ENCODE measurements at places on chromosomes 11 and 22.

GRCh38 chr11:105046898-105047579 is 1.9 kb upstream of the CARD16 start:
- peak; percentile 82 for DNase-seq

- no peak for DNase-seq
These were observed 253.7 kb upstream of the POU2AF2 start for GRCh38 chr11:110991661-110992355.

DNA sequence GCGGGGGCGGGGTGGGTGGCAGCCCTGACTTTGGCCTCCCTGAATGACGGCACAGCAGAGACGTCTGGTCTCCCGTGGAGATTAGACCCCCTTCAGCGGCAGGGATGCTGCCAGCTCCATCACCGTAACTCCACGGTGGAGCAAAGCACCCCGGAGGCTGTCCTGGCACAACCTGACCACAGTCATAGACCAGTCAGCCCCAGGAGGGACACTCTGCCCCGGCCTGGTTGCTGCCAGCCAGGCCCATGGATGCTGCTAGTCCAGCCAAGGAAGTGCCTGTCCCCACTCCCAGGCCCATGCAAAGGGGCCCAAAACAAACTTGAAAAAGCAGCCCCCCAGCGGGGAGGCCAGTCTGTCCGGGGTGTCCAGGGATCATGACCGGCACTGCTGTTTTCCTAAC is 11.5 kb upstream of the ANO1 start:
- DNase-seq: no peak

DNA sequence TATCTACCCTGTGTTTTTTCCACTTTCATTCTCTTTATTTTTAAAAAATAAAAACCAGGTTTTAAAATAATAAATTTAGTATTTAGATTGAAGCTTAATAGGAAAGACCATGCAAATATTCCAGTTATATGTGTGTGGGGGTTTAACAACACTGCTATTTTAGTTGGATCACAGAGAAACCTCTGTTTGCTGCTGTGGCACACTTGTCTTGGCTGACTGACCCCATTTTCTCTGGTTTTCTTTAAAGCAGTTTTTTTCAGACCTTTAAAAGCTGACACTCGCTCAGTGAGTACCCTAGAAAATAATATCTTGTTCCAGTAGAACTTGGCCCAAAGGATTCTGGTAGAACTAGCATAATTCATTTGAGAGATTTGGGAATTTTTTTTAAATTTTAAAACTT is 31.6 kb downstream of the ACER3 start:
- no peak for DNase-seq

DNA sequence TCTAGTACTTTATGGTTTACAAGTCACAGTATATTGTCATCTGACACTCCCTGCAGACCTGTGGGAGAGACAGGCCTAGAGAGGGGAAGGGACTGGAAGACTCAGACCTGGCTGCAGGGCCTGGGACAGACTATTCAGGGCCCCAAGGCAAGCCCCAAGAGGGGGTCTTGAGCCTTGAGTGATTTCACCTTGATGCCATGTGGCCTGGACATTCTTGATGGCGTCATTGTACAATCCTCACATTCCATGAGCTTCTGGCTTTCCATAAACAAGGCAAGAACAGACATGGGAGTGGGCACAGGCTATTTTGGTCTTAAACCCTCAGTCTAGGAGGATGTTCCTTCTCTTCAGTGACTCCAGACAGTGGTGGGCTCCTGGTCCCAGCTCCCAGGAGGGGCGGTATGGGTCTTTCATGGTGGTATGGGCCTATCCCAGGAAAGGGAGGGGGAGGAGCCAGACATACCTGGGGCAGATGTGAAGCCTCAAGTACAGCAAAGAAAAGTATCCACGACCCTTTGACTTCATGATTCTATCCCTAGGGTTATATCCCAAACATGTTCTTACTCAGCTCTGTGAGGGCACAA is 1.8 kb upstream of the TBC1D10A start:
- no peak for DNase-seq

- DNase-seq: no peak
These were observed 14.1 kb downstream of the ENDOD1 start for GRCh38 chr11:95103701-95104100.

GRCh38 chr11:94728541-94728940 is 39.6 kb upstream of the AMOTL1 start:
- no peak for DNase-seq

- DNase-seq: no peak
These were observed 101.1 kb downstream of the ADAMTS15 start for GRCh38 chr11:130549393-130549999.

GRCh38 chr11:20080032-20080685 is 80.1 kb downstream of the DBX1 start:
- no peak for DNase-seq

- no peak for DNase-seq
These were observed 847.1 kb downstream of the OPCML start for GRCh38 chr11:132685174-132685611.

DNA sequence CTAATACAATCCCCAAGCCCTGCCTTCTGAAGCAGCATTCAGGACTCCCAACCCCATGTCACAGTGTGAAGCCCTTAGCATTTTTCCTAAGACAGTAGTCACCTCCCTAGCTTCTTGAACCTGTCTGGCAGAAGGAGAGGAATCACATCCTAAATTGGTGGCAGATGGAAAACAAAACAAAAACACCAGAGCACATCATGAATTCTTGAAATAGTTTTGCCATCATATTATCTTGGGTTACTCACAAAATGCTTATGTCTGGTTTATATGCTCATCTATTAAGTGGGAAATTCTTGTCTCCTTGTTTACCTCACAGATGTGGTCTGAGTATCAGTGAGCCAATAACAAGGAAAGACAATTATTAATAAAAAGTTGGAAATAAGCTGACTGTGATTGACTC is 15.3 kb downstream of the OR51M1 start:
- DNase-seq: no peak

DNA sequence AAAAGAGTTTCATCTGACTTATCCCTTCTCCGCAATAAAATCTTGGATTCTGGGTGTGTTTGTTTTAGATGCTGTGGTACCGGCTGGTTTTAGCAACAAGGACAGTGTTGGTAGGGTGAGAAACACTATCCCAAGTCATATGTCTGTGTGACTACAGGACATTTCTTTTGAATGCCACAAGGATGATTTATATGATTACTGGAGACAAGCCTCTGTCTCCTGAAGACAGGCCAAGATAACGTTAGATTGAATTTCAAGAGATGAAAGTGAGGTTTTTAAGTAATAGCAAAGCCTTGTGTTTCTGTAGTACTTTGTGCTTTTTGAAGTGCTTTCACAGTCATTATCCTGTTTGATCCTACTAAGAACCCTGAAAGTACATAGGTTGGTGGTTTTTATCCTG is 101.6 kb downstream of the COMMD9 start:
- DNase-seq: no peak

- DNase-seq: no peak
These were observed 2.2 kb downstream of the NCAM1 start for GRCh38 chr11:112963368-112963955.

DNA sequence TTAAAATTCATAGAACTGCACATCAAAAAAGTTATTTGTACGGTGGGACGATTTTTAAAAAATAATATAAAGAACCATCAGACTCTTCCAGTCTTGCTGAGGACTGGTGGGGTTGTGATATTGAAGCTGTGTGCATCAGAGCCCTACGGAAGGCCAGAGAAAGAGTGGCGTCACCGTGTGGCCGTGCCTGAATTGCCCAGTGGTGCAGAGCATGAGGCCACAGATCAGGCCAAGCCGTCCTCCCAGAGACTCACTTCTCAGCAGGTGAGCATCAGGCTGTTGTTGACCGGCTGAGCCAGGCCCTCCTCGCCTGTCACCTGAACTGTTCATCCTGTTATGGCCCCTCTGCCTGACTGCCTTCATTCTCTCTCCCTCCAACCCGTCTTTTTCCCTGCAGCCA is 1013.9 kb downstream of the TBC1D22A start:
- DNase-seq: no peak

DNA sequence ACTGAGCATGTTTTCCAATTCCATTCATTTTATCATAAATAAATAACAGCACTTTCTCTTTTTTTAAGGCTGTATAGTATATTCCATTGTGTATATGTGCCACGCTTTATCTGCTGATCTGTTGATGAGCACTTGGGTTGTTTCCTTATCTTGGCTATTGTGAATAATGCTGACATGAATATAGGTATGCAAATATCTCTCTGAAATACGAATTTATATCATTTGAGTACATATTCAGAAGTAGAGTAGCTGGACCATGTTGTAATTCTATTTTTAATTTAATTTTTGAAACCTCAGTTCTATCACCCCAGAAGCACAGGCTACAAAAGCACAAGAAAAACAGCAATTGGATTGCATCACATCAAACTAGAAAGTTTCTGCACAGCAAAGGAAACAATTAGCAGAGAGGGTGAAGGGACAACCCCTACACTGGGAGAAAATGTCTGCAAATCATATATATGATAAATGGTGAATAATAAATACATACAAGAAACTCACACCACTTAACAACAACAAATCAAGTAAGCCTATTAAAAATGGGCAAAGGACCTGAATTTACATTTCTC is 43.4 kb downstream of the XKR3 start:
- no peak for DNase-seq

- no peak for DNase-seq
These were observed 33.9 kb downstream of the ARRB1 start for GRCh38 chr11:75317446-75318122.

DNA sequence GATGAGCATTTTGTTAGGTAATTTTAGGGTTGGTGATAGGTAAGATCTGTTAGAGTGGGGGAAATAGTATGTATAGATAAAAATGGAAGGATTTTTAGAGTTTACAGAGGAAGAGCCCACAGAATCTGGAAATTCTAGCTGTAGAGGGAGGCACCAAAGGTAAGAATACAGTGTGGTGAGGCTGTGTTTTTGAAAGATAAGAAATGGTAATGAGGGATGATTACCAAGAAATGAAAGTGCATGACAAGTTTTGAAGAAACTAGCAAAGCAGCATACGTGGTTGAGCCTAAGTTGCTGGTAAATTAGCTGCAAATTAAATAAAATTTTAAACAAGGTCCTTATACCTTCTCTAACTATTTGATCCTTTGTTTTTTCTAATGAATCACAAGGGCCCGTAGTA is 14.6 kb upstream of the RASSF10 start:
- no peak for DNase-seq

- DNase-seq: peak; percentile 59
These were observed 772 bp downstream of the SBF1 start for GRCh38 chr22:50473855-50474671.

- DNase-seq: no peak
These were observed 10.2 kb upstream of the ADORA2A start for GRCh38 chr22:24417200-24417599.

- no peak for DNase-seq
These were observed 14.2 kb downstream of the ATM start for GRCh38 chr11:108237058-108237481.

DNA sequence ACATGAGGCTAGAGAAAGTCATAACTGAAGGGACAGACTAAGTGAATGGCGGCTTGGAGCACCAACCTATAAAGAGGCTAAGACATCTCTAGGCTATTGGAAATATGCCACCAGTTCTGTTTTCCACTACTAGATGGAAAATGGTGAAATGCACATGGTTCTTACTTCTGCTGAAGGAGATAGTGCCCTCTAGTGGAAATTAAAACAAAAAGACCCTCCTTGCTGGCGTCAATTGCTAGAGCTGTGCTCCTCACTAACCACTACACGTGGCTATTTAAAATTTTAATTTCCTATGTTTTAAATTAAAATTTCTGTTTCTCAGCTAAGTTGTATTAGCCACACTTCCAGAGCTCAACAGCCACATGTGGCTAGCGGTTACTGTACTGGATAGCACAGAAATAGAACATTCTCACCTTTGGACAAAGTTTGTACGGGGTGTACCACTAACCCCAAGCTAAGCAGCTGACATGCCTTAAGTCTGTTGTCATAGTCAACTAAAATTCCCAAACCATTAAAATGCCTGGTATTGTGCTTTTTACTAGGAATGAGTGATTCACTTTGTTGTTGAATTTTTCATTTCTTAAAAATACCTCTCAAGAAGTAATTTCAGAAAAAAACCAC is 34.1 kb upstream of the CALCA start:
- DNase-seq: peak; percentile 47

- peak; percentile 61 for DNase-seq
These were observed 3.5 kb downstream of the PDXP start for GRCh38 chr22:37662039-37662438.

GRCh38 chr11:27413218-27413617 is 50.2 kb upstream of the CCDC34 start:
- no peak for DNase-seq

GRCh38 chr11:120817158-120817557 is 206.7 kb upstream of the TBCEL start:
- DNase-seq: no peak

GRCh38 chr11:115530752-115531151 is 26.5 kb upstream of the CADM1 start:
- no peak for DNase-seq

DNA sequence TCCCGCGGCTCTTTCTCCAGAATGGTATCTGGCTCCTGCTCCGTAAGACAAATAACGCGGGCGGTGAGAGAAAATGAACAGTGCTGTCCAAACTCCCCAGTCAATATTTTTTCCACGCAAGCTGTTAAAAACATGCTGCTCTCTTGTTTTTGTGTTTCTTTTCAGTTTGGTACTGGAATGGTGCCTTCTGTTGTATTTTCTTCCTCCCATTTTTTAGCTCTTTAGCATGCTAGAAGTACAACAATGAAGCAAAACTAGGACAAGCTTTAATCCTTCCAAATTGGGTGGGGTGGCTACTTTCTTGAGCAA is 599 bp upstream of the PPP2R1B start:
- DNase-seq: no peak

- peak; percentile 55 for DNase-seq
These were observed 21.3 kb upstream of the NELL1 start for GRCh38 chr11:20647976-20648565.

DNA sequence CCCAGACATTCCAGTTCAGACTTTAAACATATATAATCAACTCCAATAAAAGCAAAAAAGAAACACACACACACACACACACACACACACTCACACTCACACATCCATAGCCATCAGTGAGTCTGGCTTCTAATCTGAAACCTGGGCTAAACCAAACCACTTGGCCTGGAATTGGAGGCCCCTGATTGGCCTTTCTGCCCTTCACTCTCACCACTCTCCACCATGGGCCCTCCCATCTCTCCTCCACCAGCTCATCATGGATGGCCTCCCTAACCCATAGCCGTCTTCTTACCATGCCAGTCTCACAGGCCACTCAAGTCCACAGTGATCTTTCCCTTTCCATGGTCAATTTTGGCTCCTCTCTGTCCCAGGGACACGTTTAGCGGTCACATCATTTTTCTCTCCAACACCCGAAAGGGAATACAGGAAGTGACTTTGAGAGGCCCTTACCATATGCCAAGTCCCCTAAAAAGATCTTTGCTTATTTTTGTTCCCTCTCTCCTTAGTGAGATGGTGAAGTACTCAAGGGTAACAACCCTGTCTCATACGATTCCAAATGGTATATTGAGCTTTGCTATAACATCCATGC is 66.6 kb downstream of the ENDOD1 start:
- DNase-seq: no peak

DNA sequence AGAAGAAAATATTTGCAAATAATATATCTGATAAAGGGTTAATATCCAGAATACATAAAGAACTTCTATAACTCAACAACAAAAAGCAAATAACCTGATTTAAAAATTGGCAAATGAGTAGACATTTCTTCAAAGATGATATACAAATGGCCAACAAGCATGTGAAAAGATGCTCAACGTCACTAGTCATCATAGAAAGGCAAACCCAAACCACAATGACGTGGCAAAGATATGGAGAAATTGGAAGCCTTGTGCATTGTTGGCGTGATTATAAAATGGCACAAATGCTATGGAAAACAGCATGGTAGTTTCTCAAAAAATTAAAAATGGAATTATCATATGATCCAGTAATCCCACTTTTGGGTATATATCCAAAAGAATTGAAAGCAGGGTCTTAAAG is 466.3 kb downstream of the TBC1D22A start:
- no peak for DNase-seq

GRCh38 chr11:120750647-120751549 is 239.3 kb downstream of the GRIK4 start:
- no peak for DNase-seq

Measured in suppressor macrophage treated with lipopolysaccharide for 4 hours (primary cell).